D341Med (cell line): ENCODE measurements at places on chromosomes 11 and 22.

DNA sequence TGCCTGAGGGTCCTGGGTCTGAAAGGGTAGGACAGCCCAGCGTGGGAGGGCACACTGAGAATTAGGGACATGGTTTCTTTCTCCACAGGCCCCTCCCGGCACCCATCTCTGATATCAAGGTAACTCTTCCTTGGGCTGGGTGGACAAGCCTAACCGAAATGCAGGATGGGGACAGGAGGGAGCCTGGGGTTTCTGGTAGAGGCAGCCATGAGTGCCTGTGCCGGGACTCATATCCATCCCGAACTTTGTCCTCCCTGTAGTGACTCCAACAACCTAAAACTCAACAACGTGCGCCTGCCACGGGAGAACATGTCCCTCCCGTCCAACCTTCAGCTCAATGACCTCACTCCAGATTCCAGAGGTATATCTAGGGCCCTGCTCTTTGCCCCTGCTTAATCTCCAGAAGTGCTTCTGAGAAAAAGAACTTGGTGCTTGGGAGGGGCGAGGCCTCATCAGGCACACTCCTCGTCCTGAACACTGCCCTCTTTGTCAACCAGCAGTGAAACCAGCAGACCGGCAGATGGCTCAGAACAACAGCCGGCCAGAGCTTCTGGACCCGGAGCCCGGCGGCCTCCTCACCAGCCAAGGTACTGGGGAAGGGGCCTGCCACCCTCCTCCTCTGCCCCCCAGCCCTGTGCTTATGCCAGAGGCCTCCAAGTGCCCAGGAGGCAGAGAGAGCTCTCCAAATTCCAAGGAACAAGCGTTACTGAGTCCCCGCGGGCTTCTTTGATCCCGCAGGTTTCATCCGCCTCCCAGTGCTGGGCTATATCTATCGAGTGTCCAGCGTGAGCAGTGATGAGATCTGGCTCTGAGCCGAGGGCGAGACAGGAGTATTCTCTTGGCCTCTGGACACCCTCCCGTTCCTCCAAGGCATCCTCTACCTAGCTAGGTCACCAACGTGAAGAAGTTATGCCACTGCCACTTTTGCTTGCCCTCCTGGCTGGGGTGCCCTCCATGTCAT, 3.1 kb downstream of the TMEM25 start:
- no peak for DNase-seq

- no peak for DNase-seq
These were observed 1225.9 kb upstream of the CNTN5 start for GRCh38 chr11:97794876-97795275.

DNA sequence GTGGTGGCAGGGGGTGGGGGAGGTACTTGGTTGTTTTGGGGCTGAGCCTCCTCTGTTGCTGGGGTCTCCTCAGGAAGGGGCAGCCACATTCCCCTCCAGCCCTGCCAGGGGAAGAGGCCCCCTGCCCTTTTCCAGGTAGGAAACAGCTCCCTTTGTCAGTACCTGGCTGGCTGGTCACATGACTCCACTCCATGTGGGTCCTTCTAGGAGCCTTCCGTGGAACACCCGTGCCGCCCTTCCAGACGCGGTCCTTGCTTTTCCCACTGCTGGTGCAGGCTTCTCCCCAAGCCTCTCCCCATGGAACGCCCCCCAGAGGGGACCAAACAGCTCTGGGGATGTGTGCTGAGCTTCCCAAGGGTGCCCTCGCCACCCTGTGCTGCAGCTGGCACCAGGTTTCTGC, 19.9 kb downstream of the IFT27 start:
- DNase-seq, result no peak

GRCh38 chr11:58919980-58920379, 19.3 kb upstream of the GLYATL1 start:
- DNase-seq, result no peak

- no peak for DNase-seq
These were observed 384.9 kb downstream of the SHANK2 start for GRCh38 chr11:70867281-70868047.

GRCh38 chr11:14202251-14203196, 156.5 kb downstream of the RRAS2 start:
- DNase-seq, result no peak

DNA sequence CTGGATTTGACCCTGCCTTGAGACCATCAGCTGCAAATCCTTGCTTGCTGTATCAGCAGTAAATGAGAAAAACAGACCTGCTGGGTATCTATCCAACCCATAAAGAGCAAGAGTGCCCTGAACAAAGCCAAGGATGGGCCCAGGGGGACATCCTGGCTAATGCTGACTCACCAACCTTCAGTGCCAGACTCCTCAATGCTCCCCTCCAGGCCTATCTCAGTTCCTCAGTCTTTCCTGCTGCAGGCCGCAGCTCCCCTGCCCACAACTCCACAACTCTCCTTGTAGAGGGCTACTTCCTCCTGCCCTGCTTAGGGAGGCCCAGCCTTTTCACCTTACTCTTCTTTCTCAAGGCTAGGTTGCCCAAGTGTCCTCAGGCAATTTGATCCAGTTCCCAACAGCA, 2.6 kb downstream of the LAMTOR1 start:
- no peak for DNase-seq

DNA sequence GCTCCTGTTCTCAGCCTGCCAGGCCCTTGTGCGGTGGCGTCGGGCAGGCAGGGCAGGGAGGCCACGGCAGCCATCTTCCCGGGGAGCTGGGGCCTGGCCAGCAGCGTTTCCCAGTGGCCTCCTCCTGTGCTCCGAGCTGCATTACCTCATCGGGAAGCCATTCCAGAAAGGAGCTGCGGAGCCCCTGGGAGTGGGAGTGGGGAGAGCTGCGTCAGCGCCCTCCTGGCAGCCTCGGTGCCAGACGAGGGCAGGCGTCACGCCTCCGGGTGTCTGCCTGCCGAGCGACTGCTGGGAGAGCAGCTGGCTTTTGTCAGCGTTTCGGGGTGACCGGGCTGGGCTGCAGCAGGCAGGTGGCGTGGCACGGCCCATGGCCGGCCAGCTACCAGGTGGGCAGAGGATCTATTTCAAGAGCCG, 30.9 kb upstream of the WNT7B start:
- DNase-seq, result no peak

DNA sequence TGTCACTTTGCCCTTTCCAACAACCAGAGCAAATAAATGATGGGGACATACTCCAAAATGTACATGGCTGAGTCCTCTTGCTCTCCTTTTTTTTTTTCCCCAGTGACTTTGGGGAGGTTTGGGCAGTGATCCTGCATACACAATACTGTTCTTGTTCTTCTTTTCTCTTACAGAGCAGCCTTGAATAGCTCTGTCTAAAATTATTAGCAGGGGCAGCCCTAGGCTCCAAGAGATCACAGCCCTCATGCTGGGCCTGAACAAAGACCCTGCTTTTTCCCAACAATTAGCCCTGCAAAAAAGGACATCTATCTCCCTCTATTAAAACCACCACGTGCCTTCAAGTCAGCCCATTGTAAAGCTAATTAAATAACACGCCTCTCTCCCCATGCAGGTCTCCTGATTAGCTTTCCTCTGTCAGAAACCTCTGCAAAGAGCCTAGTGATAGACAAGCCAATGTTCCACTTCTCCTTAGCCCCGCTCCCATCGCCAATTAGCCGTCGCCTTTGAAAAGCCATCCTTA, 54.7 kb downstream of the ETS1 start:
- DNase-seq, result no peak

GRCh38 chr11:62461740-62462507, 43.1 kb downstream of the SCGB1A1 start:
- no peak for DNase-seq

GRCh38 chr11:62150887-62151736, 27.3 kb downstream of the INCENP start:
- peak; percentile 80 for DNase-seq

GRCh38 chr22:19884954-19885751, 30.5 kb upstream of the GNB1L start:
- DNase-seq, result no peak
